ENCODE measurements at places on chromosomes 2 and 18.

- DNase-seq = no peak
Observed at GRCh38 chr2:210623506-210623905, 67.1 kb downstream of the CPS1 start.

DNA sequence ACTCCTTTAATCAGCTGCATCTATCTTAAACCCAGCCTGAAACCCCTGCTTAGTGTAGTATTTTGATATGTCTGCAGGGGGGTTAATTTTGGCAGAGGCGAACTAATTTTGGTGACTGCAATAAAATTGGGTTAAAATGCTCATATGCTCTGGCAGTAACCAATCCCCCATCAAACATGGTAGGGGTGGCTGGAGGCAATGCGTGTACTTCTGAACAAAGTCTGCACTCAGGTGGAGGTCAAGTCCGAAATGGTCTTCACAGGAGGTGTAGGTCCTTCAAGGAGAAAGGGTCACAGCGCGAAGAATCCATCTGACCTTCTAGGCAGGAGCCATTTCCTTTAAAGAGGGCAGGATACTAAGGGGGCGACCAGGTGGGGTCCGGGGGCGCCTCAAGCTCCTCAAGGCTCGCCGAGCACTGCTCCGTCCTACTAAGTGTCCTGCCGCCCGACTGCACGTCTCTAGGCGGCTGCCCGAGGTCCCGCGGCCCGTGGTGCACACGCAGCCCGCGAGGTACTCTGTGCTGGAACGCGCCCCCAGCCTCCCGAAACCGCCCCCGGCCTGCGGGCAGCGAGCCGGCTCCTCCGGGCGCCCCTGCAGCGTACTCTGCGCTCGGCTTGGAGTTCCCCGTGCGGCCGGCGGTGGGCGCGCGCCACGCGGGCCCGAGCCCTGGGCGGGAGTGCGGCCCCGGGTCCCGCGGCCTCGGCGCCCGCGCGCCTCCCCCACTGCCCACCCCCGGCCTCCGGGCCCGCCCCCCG is 1.7 kb upstream of the LDLRAD4 start:
- no peak for DNase-seq

GRCh38 chr2:38528008-38528442 is 74.7 kb downstream of the HNRNPLL start:
- no peak for DNase-seq

- peak; percentile 29 for DNase-seq
Observed at GRCh38 chr2:11582862-11583752, 49.3 kb downstream of the GREB1 start.

GRCh38 chr18:13629841-13630715 is 96.3 kb downstream of the FAM210A start:
- DNase-seq = peak; percentile 48

DNA sequence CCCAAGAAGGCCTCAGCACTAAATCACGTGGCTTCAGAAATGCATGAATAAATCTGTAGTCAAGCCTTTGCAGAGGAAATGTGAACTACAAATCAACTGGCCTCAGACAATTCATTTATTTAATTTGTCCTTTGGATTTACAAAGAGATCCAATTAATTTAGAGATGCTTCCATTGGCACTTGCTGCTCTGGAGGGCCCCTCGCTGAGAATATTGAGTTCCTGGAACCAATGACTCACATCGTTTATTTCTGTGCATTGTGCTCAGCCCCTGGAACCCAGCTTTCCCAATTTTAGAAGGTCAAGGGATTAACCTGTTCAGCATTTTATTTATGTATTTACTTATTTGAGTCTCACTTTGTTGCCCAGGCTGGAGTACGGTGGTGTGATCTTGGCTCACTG is 47.2 kb upstream of the MGAT4A start:
- DNase-seq = no peak

DNA sequence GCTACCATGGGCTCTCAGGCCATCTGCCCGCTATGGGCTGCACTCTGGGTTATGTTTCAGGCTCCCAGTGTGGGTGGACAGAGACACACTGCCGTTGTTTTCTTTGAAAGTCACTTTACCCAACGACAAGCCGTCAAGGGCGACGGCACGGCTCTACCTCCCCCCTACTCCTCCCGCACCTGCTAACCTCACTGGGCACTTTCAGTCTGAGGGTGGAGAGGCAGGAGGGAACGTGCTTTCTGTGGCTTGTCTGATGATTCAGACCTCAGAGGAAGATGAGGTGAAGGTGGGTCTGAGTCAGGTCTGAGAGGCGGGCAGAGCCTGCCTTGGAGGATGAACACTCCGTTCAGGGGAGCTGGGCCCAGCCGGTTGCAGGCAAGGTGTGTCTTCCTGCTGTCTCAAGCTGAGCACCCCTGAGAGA is 147.6 kb upstream of the HDAC4 start:
- no peak for DNase-seq

DNA sequence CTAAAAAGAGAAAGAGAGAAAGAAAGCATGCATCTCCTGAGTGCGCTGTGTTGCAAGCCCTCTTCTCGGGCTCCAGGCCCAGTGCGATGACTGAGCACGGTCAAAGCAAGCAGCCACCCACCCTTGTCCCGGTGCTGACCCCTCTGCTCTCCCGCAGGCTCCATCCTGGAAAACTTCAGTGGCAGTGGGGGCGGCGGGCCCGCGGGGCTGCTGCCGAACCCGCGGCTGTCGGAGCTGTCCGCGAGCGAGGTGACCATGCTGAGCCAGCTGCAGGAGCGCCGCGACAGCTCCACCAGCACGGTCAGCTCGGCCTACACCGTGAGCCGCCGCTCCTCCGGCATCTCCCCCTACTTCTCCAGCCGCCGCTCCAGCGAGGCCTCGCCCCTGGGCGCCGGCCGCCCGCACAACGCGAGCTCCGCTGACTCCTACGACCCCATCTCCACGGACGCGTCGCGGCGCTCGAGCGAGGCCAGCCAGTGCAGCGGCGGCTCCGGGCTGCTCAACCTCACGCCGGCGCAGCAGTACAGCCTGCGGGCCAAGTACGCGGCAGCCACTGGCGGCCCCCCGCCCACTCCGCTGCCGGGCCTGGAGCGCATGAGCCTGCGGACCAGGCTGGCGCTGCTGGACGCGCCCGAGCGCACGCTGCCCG is 252.5 kb downstream of the GLI2 start:
- DNase-seq = no peak

GRCh38 chr2:239746559-239747246 is 278.4 kb downstream of the NDUFA10 start:
- no peak for DNase-seq

GRCh38 chr18:75478996-75479880 is 51.7 kb upstream of the SMIM21 start:
- DNase-seq = peak; percentile 51

DNA sequence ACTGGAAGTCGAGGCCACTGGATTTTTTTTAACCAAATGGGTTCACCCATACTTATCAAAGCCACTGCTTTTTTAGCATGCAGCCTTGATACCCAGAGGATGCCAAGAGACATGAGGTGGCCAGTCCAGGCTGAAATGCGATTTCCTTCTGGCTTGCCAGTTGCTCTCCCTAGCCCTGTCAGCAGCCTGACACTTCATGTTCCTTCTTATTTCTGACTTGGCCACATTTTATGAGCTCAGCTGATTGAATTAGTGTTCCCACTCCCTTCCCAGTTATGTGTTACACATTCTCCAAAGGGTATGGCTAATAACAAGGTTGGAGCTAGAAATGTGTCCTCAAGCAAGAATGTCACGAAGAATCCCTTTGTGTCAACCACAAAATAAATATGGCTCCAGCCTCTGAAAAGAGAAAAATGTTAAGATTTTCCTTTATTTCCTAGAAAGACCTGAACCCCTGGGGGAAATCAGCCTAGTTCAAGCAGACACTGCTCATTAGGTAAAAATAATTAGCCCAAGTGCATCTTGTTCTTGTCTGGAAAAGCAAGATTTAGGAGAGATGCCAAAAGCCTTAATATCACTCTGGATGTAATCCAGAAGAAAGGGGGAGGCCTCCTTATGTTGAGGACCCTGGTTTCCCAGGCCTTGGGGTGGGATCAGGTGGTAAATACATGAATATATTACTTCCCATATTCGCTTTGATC is 121.7 kb upstream of the TACR1 start:
- no peak for DNase-seq

GRCh38 chr2:80437959-80438358 is 133.4 kb upstream of the LRRTM1 start:
- DNase-seq = no peak

GRCh38 chr2:217222309-217222910 is 362.5 kb upstream of the TNP1 start:
- DNase-seq = no peak

- DNase-seq = no peak
Observed at GRCh38 chr2:205836477-205837221, 154.3 kb downstream of the NRP2 start.

GRCh38 chr2:11877764-11878163 is 131.3 kb downstream of the LPIN1 start:
- DNase-seq = no peak

- no peak for DNase-seq
Observed at GRCh38 chr2:75865083-75865482, 154.4 kb upstream of the GCFC2 start.

- DNase-seq = no peak
Observed at GRCh38 chr2:47301277-47301618, 101.7 kb upstream of the MSH2 start.

DNA sequence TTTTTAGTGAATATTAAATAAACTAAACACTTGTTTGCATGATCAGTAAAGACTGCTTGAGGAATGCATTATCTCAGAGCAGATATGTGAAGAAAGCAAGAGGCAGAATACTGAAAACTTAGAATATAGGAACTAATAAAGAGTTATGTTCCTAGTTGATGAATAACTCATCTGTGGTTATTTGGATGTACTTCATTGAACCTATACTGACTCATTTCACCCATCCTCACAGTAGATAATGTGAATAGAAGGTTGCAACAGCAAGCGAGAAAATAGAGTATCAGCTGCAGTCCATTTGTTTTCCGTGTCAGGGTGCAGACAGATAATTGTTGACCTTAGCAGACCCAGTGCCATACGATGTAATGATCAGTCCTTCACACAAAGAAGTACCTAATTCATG is 945.7 kb upstream of the LRRTM1 start:
- no peak for DNase-seq

- no peak for DNase-seq
Observed at GRCh38 chr18:51603551-51603950, 406.1 kb upstream of the MEX3C start.

GRCh38 chr18:75216212-75216910 is 5.8 kb downstream of the TSHZ1 start:
- DNase-seq = no peak

DNA sequence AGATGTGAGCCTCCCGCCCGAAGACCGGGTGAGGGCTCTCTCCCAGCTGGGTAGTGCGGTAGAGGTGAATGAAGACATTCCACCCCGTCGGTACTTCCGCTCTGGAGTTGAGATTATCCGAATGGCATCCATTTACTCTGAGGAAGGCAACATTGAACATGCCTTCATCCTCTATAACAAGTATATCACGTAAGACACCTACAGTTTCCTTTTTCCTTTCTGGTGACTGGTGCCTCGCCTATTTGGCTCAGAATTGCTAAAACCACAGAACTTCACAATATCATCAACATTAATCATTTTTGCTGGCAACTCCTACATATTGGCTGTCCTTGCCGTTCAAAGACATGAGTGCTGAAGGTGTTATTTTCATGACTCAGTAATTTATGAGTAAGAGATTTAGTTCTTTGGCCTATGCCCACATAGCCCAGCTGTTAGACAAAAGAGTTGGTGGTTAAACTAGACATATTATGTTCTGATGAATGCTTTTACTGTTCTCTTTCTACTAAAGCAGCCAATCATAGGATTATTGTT is 2.2 kb downstream of the STAMBP start:
- no peak for DNase-seq

DNA sequence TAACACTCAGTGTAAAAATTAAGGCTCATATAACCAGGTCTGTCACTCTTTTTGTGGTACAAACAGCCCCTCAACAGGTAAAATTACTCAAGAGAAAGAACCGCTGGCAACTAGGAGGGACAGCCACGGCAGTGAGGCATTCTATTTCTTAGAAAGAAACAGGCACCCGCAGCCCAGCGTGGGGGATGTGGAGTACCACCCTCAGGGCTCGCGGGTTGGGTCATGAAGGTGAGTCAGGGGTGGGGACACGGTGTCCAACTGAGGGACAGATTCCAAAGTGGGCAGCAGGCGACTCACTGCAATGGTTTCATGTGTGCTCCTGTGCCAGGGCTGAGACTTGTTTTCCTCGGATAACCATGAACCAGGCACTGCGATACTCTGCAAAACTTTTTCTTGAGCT is 129.4 kb downstream of the DTNB start:
- no peak for DNase-seq

DNA sequence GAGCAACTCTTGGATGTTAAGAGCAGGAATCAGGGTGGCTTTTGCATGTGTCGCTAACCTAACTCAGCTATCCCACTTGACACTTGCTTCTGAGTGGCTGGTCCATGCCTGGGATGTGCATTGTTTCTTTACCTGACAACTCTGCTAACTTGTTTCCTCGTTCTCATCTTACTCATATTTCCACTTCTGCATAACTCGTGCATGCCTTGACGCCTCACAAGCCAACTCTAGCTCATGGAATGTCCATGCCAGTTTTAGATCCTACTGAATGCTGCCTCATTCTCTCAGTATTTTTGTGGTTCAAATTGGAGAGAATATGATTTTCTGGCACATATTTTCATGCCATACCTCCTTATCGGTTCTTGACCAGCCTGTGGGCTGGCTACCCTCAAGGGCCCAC is 52.5 kb downstream of the CDCA7 start:
- DNase-seq = no peak

DNA sequence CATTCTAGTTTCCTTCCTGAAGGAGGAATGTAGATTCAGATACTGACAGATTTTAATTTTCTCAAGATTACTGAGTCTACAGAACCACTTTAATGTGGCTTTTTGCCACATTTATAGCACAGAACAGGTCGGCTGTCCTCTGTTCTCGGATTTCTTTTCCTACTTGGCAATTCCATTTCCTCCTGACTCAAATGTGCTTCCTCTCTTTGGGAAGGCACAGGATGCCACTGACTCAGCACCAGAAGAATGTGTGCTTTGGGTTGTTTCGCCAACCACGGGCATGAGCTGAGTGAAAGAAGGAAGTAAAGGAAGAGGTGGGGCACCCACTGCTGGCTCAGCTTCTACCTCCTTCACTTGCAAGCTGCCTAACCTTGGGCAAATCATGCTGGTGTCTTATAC is 970.6 kb upstream of the ACVR2A start:
- peak; percentile 88 for DNase-seq

GRCh38 chr2:125679903-125680302 is 976.1 kb upstream of the GYPC start:
- no peak for DNase-seq

DNA sequence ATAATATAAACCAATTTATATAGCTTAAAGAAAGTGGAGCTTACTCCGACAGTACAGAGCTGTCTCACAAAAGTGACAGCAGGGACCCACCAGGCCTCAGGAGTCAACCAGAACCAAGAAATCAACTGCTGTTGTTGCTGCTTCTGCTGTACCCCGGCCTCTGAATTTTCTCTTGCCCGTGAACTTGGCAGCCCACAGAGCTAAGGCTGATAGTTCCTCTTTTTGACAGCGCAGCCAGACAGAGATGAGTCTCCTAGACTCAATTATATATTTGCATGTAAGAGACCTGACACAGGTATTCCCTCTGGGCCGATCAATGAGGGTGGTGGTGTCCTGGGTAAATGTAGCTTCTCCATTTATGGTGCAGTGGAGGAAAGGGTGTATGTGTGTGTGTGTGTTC is 109.4 kb downstream of the KCTD1 start:
- no peak for DNase-seq

Data from HCT116 (cell line).